ENCODE measurements at places on chromosomes 16 and 17.

- no peak for DNase-seq
These were observed 50.1 kb downstream of the BRIP1 start for GRCh38 chr17:61813211-61813610.

DNA sequence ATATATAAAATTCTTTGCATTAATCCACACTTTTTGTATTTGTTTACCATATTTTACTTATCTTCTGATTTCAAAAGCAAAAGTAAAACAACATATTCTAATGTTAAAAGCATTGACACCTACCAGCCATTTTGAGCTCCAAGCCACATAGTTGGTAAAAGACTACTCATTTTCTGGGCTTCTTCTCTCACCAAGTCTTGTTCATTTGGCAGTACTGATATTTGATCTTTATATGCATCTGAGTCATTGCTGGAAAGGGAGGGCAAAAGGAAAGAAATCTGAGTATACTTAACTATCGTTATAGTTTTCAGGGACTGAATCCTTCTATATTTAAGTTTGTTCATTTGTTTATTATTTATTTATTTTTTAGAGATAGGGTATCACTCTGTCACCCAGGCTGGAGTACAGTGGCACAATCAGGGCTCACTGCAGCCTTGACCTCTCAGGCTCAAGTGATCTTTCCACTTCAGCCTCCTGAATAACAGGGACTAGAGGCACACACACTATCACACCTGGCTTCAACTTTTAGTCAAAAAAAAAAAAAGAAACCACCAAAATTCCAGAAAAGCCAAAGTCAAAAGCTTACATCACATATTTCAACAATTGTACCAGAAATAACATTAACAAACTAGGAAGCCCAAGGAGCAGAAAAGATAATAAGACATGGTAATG lies 121.0 kb upstream of the TOB1 start:
- no peak for DNase-seq

DNA sequence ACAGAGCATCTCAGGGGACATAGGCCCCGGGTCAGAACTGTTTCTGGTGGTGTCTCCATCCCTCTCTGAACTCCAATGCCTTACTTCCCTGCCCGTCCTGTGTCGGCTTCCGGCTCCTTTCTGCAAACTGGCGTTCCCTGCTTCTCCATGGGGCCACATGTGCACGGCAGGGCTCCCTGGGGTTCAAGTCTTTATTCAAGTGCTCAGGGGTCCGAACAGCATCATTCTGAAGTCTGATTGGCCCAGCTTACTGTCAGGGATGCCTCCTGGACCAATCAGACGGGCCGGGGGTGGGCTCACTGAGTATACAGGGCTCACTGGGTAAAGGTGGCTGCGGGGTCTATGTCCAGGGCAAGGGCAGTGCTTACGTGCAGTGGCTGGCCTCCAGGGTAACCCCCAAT lies 17.1 kb downstream of the C16orf82 start:
- DNase-seq = no peak

- peak; percentile 49 for DNase-seq
These were observed 2.8 kb downstream of the KDM6B start for GRCh38 chr17:7836596-7837407.

GRCh38 chr17:5500589-5501391 lies 14.4 kb downstream of the MIS12 start:
- peak; percentile 50 for DNase-seq

- DNase-seq = no peak
These were observed 827 bp downstream of the CDK10 start for GRCh38 chr16:89687092-89687940.

DNA sequence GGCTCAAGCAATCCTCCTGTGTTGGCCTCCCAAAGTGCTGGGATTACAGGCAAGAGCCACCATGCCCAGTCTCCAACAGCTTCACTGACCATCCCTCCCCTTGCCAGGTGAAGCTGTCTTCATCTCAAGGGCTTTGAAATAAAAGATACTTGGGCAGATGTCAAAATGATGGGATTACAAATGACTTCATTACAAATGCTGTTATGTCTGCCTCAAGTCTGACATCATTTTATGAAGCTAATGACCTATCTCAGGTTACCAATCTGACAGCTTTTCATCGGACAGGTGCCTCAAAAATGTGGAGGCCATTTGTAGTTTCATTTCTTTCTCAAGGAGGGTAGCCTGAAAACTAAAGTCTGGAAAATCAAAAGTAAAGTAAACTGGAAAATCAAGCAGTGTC lies 323.7 kb upstream of the TBX2 start:
- DNase-seq = no peak

DNA sequence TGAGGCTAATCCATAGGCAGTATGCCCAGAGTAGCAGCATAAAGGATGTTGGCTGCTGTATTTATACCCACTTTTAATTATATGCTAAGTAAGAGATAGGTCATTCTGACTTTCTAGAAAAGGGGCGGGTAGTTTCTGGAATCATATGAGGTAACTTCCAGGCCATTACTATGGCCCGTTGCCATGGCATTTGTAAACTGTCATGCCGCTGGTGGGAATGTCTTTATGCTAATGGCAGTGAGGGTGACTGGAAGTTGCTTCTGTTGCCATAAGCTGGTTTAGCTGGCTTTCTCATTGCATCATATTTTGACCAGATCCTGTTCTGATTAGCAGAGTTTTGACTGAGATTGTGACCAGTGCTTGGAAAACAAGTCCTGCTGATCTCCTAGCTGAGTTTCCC lies 929.6 kb upstream of the CDH8 start:
- no peak for DNase-seq

DNA sequence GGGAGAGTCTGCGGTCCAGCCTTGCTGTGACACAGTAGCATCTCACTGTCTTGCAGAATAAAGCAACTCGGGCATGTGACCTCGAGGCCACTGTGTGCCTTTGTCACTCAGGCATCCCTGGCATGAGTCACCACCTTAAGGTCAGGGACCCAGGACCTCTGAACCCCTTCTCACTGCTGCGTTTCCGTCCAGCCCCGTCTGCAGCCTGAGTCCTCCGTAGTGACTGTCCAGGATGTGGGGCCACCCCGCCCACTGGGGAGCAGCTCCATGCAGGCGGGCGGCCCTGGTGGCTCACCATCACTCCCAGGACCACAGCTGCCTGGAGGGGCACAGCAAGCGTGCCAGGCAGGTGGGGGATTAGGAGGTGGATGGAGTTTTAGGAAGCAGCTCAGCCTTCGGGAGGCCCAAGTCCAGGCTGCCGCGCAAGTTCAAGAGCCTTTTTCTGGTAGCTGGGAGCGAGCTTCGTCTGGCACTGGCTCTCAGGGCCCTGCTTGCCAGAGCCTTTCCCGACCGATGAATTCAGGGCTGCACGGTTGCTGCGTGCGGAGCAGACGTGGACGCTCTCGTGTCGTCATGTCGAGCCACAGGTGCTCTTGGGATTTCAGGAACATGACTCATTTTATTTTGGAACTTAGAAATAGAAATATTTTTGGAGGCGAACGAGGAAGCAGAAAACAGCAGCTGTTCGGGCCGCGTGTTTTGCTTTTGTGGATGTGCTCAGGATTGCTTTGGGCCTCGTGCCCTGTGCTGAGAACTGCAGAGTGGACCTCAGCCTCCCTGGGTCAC lies 16.8 kb downstream of the KCTD5 start:
- no peak for DNase-seq

DNA sequence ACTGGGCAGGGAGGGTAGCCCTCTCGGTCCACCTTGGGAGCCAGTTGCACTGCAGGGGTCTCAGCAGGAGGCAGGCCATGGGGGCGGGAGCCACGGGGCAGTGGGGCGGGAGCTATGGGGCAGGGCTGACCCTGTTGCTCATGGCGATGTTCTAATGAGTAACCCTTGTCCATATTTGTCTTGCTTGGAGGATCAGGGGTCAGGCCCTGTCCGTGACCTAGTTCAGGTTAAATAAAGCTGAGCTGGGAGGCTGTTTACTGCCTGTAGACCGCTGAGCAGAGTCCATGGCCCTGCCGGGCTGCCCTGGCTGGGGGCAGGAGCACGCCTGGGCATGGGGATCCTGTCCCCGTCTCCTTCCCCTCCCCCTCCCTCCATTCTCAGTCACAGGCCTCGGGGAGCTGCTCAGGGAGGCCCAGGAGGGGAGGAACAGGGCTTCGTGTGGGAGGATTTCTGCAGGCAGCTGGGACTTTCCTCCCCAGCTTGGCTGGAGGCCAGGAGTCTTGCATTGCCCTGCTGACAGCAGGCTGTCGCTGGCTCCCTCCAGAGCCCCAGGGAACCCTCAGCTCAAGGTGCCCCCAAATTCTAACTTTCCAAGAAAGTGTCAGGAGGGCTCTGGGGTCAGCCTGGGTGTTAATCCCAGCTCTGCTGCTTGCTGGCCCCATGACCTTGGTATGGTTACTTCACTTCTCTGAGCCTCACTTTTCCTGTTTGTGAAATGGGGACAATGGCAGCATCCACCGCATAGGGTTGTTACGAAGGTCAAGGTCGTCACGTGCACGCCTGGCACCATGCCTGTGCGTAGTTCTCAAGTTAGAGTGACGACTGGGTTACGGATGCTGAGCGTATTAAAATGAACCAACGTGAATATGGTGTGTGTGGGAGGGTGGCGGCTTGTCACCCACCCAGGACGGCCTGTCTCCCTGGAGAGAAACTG lies 6.1 kb upstream of the SERPINF2 start:
- DNase-seq = peak; percentile 23

GRCh38 chr16:35862242-35862641 lies 2402.8 kb downstream of the TP53TG3F start:
- DNase-seq = no peak

GRCh38 chr16:78444-79150 lies 572 bp downstream of the MPG start:
- DNase-seq = no peak

- DNase-seq = peak; percentile 68
These were observed 20.9 kb downstream of the TNS4 start for GRCh38 chr17:40480501-40481003.

- no peak for DNase-seq
These were observed 388.0 kb downstream of the SEC14L1 start for GRCh38 chr17:77528516-77529327.

GRCh38 chr16:46889942-46890300 lies 5.8 kb downstream of the GPT2 start:
- no peak for DNase-seq

DNA sequence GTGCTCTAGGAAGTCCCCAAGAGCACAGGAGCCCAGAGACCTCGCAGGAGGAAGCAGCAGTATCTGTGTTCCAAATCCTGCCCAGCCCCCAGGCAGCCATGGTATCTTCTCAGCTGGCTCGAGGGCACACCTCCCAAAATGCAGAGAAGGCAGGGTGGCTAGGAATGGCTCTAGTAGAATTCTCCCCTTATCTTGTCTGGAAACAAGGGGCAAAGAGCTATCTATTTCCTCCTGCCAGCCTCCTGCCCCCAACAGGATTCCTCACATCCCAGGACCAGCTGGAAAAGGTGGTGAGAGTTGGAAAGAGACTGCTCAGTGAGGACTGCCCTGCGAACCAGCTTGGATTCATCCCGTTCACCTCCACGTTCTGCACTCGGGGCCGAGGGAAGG lies 8.6 kb upstream of the TSPOAP1 start:
- peak; percentile 43 for DNase-seq

DNA sequence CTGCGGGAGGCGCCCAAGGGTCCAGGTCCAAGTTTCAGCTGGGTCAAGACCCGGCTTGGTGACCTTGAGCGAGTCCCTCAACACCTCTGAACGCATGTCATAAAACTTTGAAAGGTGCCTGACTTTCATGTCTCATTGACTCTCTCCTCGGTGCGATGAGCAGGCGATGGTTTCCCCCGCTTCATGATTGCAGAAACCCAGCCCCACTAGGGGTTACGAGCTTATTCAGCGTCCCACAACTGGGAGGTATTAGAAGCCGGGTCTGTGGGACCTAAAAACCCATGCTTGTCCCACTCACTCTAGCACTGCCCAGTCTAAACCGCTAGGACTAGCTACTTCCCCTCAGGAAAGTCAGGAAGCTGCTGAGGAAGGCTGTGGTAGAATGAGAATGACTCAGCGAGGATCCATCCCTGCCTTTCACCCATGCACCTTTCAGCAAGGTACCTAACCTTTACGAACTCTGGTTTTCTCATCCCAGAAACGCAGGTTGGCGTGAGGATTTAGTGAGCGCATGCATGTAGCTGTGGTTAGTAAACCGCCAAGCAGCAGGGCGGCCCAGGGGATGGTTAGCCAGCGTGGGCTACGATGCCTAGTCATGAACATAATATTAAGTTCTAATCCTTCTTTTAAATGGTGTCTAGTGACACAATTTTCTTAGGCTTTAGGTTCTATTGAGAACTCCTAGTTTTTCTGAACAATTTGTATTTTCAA lies 26.2 kb upstream of the RFFL start:
- peak; percentile 63 for DNase-seq

- no peak for DNase-seq
These were observed 25.7 kb upstream of the ANKRD40CL start for GRCh38 chr17:50793007-50793406.

DNA sequence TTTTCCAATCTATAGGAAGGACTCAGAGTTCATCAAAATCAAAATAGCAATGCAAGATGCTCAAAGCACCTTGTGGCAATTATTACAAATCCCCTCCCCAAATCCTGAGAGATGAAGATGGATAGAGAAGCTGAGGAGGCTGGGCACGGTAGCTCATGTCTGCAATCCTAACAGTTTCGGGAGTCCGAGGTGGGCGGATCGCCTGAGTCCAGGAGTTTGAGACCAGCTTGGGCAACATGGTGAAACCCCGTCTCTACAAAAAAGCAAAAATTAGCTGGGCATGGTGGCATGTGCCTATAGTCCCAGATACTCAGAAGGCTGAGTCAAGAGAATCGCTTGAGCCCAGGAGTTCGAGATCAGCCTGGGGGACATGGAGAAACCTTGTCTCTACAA lies 8.6 kb downstream of the TBC1D16 start:
- DNase-seq = no peak

DNA sequence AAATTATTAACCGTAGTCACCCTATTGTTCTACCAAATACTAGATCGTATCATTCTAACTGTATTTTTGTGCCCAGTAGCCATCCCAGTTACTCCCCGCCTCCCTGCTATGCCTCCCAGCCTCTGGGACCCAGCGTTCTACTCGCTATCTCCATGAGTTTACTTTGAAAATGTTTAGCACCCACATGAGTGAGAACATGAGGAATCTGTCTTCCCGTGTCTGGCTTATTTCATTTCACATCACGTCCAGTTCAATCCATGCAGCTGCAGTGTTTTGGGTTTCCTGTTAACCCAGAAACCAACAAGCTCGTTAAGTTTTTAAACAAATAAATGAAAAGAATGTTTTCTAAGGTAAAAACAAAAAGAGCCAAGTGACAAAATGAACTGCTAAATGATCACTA lies 82.1 kb downstream of the VPS53 start:
- DNase-seq = no peak
